ENCODE measurements at places on chromosomes 13 and 19. TPM values are rescaled to one million over a fixed set of nuclear protein-coding genes. Genes with fewer than 3 reads are reported as not detected.

Gene THSD1
- total RNA-seq, result 0.39 TPM

Gene SAFB
- 132 TPM for total RNA-seq

Gene NCR1
- total RNA-seq, result not detected

Gene SWSAP1
- total RNA-seq, result 2.8 TPM

Gene CLDND2
- total RNA-seq, result 13.8 TPM

Gene PSG6
- total RNA-seq, result not detected

Gene IZUMO4
- total RNA-seq, result 9.5 TPM

Gene SPTBN4
- 0.30 TPM for total RNA-seq

Gene KIR2DL1
- total RNA-seq, result not detected

Gene FFAR3
- 0.92 TPM for total RNA-seq

Gene TEAD2
- not detected for total RNA-seq

Gene FFAR2
- not detected for total RNA-seq

Gene ACTN4
- total RNA-seq, result 329 TPM

Gene DCT
- not detected for total RNA-seq

Gene PRKD2
- 79.8 TPM for total RNA-seq

Gene ZNF320
- 9.1 TPM for total RNA-seq

Gene CLIP3
- total RNA-seq, result 1.9 TPM

Gene ZNF728
- total RNA-seq, result not detected

Gene NLRP9
- total RNA-seq, result not detected

Gene ZIK1
- total RNA-seq, result 2.8 TPM

Gene ATP8A2
- 0.11 TPM for total RNA-seq

Gene FBXO27
- 0.84 TPM for total RNA-seq

Gene CEBPA
- total RNA-seq, result 0.73 TPM

Gene PTH2
- not detected for total RNA-seq

Gene PEAK3
- 0.18 TPM for total RNA-seq

Gene LIN7B
- 5.9 TPM for total RNA-seq

Gene SCEL
- total RNA-seq, result not detected

Gene FLT1
- 29.9 TPM for total RNA-seq

Gene C5AR1
- 1.1 TPM for total RNA-seq

Gene TMEM59L
- total RNA-seq, result not detected

Gene NR2F6
- 13.2 TPM for total RNA-seq

Gene CD37
- total RNA-seq, result 141 TPM

Gene OSCAR
- total RNA-seq, result 0.39 TPM

Gene MARK4
- 25.6 TPM for total RNA-seq

Gene MYO9B
- 143 TPM for total RNA-seq

Gene KASH5
- total RNA-seq, result 0.14 TPM

All from activated T-helper 2 cell treated with anti-CD3 and anti-CD28 coated beads, Interferon-gamma antibody, Interleukin-2, Interleukin-4, amounts not matched to agents 10 μg/mL and 5 μg/mL and 100 μg/mL, durations not matched to agents 14 hours and 24 hours and 36 hours (primary cell).